GM12878 (cell line): ENCODE measurements at places on chromosomes 3 and 15. TPM values are rescaled to one million over a fixed set of nuclear protein-coding genes. Genes with fewer than 3 reads are reported as not detected.

- DNase-seq = no peak
Observed at GRCh38 chr15:49096090-49096750, 50.0 kb upstream of the SECISBP2L start.

GRCh38 chr3:48552111-48552951 lies 4.3 kb downstream of the PFKFB4 start:
- no peak for DNase-seq

DNA sequence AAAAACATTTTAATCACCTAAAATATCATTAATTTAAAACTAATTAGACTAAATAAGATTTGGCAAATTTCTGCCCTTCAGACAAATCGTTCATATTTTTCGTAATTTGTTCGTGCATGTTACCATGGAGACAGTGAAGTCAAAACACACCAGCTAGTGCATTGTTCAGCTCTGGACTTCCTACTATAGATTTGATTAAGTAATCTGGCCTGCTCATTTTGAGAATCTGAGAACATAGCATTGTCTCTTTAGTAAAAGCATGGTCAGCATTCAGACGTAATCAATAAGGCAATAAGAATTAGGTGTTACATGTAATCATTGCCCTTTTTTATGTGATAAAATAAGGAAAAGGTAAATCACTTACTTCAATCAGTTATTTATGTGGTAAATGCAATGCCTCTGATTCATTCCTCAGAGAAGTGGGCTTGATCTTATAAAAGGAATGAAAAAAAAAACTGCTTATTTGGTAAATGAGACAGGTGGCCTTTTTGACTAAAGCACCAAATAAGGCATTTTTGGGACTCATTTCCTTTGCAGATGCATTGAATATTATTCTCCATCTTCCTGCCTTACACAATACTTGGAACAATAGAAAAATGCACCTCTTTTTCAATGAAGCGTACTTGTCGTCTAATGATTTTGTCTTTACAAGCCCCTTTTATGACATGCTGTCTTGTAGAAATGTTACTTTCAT lies 84.5 kb upstream of the FNDC3B start:
- DNase-seq = no peak

- no peak for DNase-seq
Observed at GRCh38 chr15:72285927-72286516, 13.7 kb upstream of the PARP6 start.

DNA sequence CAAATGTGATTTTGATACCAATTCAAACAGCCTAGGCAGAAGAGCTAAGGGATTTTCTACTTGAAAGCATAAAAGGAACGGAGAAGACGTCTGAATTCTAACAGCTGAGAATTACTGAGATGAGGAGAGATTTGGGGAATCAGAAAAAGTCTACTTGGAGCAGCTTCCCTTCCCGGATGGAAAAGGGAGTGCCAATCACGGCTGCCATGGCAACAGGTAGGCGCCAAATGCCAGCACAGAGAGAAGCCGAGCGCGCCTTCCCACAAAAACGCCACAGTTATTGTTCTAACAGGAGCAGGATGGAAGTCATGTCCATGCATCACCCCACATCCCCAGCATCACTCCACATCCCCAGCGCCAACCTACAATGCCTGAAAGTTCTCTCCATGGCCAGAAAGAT lies 63.5 kb upstream of the PRR20G start:
- no peak for DNase-seq

DNA sequence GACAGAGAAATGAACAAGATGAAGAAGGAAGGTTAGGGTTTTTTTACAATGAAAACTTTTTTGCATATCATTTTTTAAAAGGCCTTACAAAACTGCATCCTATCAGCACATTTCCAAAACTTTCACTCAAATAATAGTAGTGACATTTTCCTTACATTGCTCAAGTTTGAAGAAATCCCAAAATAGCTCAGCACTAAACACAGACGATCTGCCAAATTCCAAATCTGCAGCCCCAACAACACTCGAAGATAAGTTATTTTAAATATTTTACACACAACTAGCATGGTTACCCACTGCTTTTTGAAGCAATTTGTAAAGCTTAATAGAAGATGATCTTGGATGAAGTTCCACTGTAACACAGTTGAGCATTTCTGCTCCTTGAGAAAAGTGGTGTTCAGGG lies 535.6 kb upstream of the ALCAM start:
- no peak for DNase-seq

DNA sequence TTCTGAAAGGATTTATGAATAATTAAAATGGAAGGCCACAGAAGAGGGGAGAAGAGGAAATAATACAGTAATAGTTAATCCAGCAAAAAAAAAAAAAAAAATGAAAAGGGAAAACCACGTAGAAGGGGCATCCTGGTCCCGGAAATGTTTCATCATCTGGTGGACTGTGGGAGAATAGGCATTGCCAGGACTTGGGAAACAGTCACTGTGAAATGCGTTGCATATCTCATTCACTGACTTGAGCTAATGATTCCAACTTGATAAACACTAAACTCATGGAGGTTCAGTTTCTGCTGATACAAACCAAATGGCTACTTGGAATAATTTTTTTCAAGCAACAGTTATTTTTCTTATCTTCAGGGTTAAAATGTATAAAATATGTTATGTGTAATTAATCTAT lies 3.2 kb downstream of the XCR1 start:
- no peak for DNase-seq

- no peak for DNase-seq
Observed at GRCh38 chr3:154872074-154872473, 208.0 kb upstream of the MME start.

LIPC gene
- 0.18 TPM in 1 of 2 replicates, not detected in the other for total RNA-seq

DNA sequence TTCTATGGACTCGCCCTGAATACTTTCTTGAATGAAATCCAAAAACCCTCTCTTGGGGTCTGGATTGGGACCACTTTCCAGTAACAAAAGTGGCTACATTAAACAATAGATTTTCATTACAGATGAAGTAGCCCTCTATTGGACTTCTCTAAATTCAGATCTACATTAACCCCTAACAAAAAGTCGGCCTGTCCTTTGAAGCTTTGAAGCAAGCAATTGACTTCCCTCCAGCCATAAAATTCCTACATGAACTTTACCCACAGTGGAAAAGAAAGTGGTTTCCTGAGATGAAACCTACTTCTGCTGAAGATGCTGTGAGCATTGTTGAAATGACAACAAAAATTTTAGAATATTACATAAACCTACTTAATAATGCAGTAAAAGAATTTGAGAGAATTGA lies 967.1 kb upstream of the ROBO1 start:
- DNase-seq = no peak

DNA sequence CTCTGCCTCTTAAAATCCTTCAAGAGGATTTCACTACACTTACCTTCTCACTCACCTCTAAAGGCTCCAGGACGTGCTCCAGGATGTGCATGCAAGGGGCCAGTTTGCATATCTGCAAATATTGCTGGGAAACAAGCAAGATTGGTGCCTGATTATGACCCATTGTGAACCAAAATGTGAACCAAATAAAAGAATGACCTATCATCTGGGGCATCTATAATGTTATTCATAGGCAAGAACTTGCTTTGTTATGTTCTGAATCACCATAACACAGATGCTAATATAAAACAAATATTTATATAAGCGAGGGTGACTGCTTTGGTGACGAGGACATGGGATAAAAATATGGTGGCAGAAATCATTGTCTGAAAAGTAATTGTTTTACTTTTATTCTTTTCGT lies 5.5 kb downstream of the IL12A start:
- no peak for DNase-seq

GRCh38 chr3:9401986-9402385 lies 4.6 kb downstream of the SETD5 start:
- DNase-seq = no peak

DNA sequence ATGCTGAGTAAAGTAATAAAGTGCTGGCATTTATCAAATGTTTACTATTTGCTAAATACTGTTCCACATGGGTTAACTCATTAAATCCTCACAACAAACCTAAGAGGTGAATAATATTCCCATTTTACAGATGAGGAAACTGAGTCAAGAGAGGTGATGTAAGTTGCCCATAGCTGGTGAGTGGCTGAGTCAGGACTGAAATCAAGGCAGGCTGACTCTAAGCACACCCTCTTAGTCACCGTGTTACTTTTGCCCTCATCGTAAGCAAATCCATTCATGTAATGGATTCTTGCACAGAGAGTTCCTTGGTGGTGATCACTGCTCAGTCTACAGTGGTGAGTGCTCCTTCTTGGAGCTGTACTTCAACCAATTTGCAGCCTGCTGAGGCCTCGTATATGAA lies 28.9 kb upstream of the PTX3 start:
- DNase-seq = no peak

GRCh38 chr3:129673012-129673411 lies 66.5 kb upstream of the PLXND1 start:
- DNase-seq = no peak

DNA sequence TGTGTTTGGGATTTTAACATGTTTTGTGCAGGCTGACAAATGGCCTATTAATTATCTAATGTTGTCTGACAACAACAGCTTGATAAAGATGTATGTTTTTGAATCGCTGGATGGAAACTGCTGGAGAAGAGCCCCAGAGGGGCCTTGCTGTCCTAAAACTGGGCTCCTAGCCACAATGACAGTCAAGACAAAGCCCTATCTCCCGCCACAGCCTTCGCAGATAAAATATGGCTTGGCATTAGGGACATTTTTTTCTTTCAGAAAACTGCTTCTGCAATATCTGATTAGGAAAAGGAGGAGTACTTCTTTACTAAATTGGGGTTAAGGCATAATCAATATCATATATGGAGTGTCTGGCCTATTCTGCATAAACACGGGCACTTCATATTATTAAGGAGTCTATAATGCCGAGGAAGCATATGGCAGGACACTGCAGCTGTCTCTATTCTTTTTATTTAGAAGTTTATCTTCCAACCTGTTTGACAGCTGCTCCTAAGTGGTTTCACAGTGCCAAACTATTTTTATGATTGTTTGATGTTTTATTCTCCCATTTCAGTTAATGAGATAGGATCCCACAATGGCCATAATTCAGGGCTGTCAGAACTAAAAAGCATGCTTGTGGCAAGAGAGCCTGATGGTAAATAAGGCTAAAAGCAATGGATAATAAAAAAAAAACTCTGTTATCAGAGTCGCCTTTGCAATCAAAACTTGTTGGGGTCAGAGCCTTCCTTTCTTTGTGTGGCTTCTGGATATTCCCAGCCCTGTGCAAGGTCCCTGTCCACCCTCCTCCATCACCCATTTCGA lies 210.1 kb downstream of the MECOM start:
- no peak for DNase-seq

DNA sequence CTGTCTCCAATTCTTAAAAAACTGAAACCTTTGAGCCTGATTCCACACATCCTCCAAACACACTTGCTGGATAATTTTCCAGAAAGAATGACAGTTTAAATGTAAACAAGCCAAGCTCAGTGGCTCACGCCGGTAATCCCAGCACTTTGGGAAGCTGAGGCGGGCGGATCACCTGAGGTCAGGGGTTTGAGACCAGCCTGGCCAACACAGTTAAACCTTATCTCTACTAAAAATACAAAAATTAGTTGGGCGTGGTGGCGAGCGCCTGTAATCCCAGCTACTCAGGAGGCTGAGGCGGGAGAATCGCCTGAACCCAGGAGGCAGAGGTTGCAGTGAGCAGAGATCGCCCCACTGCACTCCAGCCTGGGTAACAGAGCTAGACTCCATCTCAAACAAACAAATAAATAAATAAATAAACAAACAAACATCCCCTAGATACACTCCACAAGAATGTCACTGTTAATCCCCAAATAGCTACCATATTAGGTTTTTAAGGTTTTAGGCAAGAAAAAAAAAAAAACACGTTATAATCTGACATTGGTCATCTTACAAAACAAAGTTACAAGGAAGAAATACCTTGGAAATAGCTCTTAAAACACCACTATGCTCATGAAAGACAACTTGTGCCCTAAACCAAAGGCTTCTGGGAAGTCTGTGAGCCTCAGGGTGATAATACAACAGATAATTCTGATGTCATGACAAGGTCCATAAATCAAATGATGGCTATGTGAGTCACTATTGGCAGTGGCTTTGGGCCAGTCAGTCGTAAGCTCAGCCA lies 13.2 kb downstream of the TNIK start:
- no peak for DNase-seq

DNA sequence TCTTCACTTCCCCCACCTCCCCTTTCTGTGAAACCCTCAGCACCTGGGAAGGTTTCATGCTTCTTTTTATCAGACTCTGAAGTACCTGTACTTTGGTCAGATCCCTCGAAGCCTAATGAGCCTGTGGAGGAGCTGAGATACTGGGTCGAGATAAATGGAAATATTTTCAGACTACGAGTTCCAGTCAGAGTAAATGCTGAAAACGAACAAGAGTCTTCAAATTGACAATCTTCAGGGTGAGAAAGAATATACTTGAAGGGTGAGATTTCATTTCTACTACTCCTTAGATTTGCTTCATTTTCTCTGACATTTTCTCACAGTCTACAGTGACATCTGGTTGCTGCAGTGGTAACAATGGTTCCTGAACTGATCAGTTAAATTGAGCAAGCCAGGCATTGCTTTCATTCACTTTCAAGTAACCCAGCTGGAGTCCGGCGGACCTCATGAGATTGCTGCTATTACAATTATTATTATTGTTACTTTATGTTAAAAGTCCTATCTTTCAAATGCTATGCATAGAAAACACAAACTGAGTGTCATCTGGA lies 337.2 kb downstream of the VGLL3 start:
- DNase-seq = no peak

GRCh38 chr3:180116203-180116602 lies 79.5 kb upstream of the PEX5L start:
- no peak for DNase-seq

SOX14 gene
- not detected in 2 replicates for total RNA-seq

DNA sequence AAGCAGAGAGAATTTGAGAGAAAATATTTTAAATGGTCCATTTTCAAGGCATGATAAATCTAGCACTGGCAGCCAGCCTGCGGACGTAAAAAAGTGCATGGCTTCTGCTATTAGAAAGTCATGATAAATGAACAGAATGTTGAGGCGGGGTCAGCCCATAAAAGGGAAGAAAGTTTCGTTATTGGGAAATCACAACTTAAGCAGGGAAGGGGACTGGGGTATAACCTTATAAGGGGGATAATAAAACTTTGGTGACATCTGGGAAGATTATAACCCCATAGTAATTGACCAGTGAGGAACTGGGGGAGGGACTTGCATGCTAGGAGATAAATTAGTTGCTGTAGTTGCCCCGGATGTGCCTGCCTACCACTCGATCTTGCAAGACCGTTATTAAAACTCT lies 88.4 kb upstream of the PLSCR4 start:
- no peak for DNase-seq
